ENCODE measurements at places on chromosomes 13 and 19. TPM values are rescaled to one million over a fixed set of nuclear protein-coding genes. Genes with fewer than 3 reads are reported as not detected.

DNA sequence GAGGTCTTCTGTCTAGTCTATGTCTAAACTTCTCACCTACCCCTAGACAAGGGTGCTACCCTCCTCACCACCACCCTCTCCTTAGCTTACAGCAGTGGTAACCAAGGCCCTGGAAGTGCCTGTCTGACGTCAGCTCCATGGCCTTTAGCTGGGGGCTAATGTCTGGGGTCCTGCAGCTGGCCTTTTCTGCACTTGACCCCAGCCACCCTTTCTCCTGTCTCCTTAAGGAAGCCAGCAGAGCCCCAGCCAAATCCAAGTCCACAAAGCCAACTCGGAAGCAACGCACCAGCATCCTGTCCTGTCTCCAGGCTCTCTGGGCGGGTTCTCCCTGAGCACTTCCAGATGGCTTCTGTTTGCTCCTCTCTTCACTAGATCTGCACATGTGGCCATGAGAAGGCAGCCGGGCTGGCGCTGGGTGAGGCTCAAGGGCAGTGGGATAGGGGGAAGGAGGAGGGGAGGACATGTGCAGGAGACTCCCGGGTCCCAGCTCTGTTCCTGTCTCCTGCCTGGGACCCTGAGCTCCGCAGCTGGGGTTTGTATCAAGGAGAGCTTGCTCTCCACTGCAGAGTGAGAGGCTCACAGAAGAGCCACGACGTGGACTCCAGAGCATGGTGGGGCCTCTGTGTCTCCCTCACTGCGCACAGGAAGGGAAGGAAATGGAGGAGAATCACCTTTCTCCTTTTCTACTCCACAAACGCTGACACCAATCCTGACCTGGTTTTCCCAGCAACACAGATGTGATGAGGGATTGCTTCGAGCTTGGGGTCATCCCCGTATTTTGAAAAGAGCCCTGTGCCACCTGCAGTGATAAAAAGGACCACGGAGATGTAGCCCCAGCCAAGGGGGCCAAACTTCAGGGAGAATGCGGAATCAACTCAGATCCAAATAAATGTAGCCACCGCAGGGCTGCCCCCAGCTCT is 204.2 kb downstream of the USP12 start:
- DNase-seq: peak; percentile 49
- H3K4me1 ChIP-seq: no peaks in the 10 kb centered on the region
- H3K27me3 ChIP-seq: no peaks in the 10 kb centered on the region
- H3K27ac ChIP-seq: peak overlapping the region; percentile 90

DNA sequence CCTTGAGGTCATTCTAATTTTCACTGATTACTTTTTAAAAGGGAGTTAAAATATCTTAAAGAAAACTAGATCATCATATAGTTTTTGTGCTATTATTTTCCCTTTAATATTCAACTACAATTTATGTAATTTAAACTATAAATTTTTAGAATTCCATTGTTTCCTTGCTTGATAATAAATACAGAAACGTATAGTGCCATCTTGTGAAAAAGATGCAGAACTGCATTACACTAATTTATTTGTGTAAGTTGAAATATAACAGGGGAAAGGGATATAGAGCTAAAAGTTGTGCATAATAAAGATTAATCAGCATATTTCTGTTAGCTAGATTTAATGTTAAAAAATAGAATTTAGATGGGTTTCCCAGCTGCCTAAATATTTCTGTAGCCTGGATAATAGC is 61.5 kb upstream of the TDRD3 start:
- no peaks in the 10 kb centered on the region for H3K27me3 ChIP-seq
- no peak overlapping the region for H3K27ac ChIP-seq
- DNase-seq: no peak
- H3K4me1 ChIP-seq: no peaks in the 10 kb centered on the region
- H3K36me3 ChIP-seq: no peaks in the 10 kb centered on the region

GRCh38 chr13:19169991-19170390 is 11.6 kb downstream of the TUBA3C start:
- DNase-seq: no peak
- H3K27ac ChIP-seq: no peak overlapping the region
- H3K27me3 ChIP-seq: no peaks in the 10 kb centered on the region
- H3K4me3 ChIP-seq: no peak overlapping the region
- no peaks in the 10 kb centered on the region for H3K4me1 ChIP-seq

Gene SOX21
- not detected for total RNA-seq

Gene MRPS31
- total RNA-seq: 26.8 TPM

DNA sequence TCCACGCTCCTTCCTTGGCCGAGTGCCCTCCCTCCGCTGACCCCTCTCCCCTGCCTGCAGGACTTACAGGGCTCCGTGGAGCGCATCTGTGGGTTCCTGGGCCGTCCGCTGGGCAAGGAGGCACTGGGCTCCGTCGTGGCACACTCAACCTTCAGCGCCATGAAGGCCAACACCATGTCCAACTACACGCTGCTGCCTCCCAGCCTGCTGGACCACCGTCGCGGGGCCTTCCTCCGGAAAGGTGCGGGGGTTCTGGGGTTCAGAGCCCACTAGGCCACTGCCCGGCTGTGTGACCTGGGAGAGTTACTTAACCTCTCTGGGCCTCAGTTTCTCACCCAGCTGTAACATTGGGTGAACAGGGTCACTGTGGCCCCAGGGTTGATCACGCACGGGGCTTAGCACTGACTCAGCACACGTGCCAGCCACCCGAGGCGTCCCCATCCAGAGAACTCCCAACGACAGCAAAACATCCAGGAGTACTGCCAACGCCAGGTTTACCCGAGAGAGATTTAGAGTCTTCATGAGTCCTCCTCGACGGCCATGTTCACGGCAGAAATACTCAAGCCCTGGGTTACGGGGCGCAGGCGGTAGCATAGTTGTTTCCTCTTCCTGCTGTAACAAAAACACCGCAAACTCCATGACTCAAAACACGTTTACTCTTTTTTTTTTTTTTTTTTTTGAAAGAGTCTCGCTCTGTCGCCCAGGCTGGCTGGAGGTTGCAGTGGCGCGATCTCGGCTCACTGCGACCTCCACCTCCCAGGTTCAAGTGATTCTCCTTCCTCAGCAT is 9.7 kb upstream of the SPACA4 start:
- H3K4me1 ChIP-seq: no peaks in the 10 kb centered on the region
- no peaks in the 10 kb centered on the region for H3K27me3 ChIP-seq
- no peak overlapping the region for H3K4me3 ChIP-seq
- peak overlapping the region; percentile 25 for H3K27ac ChIP-seq
- H3K36me3 ChIP-seq: no peaks in the 10 kb centered on the region

- H3K27ac ChIP-seq: no peak overlapping the region
- no peak overlapping the region for H3K4me3 ChIP-seq
- H3K4me1 ChIP-seq: no peaks in the 10 kb centered on the region
- H3K27me3 ChIP-seq: no peaks in the 10 kb centered on the region
- no peak for DNase-seq
Observed at GRCh38 chr13:63206461-63206860, 1790.8 kb upstream of the PCDH20 start.

Gene DAND5
- total RNA-seq: 2.1 TPM

GRCh38 chr19:12293777-12294248 is 870 bp downstream of the ZNF44 start:
- no peaks in the 10 kb centered on the region for H3K36me3 ChIP-seq
- peak overlapping the region; percentile 98 for H3K27ac ChIP-seq
- peak overlapping the region; percentile 65 for H3K4me3 ChIP-seq
- H3K4me1 ChIP-seq: no peaks in the 10 kb centered on the region

- no peaks in the 10 kb centered on the region for H3K36me3 ChIP-seq
- DNase-seq: no peak
- H3K4me3 ChIP-seq: no peak overlapping the region
- H3K4me1 ChIP-seq: no peaks in the 10 kb centered on the region
- H3K27me3 ChIP-seq: no peaks in the 10 kb centered on the region
Observed at GRCh38 chr13:72004246-72004645, 137.2 kb upstream of the DACH1 start.

DNA sequence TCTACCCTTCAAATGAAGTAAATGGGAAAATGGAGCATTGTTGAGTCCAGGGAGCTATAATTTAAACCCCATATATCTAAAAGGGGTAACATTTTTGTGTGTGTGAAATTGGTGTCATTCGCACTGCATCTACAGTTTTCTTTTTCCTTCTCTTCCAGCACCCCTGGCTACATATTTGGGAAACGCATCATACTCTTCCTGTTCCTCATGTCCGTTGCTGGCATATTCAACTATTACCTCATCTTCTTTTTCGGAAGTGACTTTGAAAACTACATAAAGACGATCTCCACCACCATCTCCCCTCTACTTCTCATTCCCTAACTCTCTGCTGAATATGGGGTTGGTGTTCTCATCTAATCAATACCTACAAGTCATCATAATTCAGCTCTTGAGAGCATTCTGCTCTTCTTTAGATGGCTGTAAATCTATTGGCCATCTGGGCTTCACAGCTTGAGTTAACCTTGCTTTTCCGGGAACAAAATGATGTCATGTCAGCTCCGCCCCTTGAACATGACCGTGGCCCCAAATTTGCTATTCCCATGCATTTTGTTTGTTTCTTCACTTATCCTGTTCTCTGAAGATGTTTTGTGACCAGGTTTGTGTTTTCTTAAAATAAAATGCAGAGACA is 28.6 kb downstream of the ALOX5AP start:
- H3K27ac ChIP-seq: no peak overlapping the region
- H3K4me3 ChIP-seq: no peak overlapping the region
- H3K4me1 ChIP-seq: no peaks in the 10 kb centered on the region
- no peaks in the 10 kb centered on the region for H3K27me3 ChIP-seq
- DNase-seq: no peak
- no peaks in the 10 kb centered on the region for H3K36me3 ChIP-seq

- DNase-seq: peak; percentile 95
- H3K36me3 ChIP-seq: no peaks in the 10 kb centered on the region
- no peaks in the 10 kb centered on the region for H3K4me1 ChIP-seq
Observed at GRCh38 chr19:46856062-46857022, 4.5 kb upstream of the ARHGAP35 start.

DNA sequence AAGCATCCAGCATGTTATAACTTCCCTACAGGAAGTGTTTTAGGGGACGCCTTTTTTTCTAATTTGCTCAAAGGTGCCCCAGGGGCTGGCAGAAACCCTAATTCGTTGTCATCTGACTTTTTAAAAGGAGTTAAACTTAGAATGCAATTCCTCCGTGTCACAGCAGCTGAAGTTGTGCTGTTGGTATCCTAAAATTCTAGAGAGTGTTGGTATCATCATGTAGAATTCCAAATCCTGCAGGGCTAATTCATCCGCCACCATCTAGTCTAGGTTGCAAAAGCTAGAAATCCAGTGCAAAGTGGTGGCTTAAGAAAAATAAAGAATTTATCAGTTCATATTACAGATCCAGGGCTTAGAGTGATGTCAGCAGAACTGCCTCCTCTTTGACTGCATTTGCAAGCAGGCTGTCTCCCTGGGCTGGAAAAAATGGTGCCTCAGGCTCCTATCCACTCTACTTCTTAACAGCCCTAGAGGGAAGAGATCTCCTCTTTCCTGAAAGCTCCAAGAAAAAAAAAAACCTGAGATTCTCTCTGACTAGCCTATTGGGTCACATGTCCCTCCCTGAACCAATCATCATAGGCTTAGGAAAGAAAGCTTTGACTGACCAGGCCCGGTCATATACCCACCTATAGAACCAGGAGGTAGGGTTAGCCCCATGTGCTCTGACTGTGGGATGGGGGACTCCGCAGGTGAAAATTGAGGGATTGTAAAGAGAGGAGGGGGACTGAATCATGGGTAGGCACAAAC is 73.0 kb downstream of the MAP4K1 start:
- DNase-seq: no peak
- H3K4me3 ChIP-seq: peak overlapping the region; percentile 29
- H3K27me3 ChIP-seq: no peaks in the 10 kb centered on the region
- H3K27ac ChIP-seq: no peak overlapping the region

Gene GPR18
- not detected for total RNA-seq

Gene FCGBP
- total RNA-seq: 1,411 TPM

GRCh38 chr19:33606556-33606955 is 15.2 kb upstream of the CHST8 start:
- no peaks in the 10 kb centered on the region for H3K4me1 ChIP-seq
- H3K36me3 ChIP-seq: no peaks in the 10 kb centered on the region
- H3K27me3 ChIP-seq: no peaks in the 10 kb centered on the region
- H3K27ac ChIP-seq: no peak overlapping the region
- DNase-seq: no peak

DNA sequence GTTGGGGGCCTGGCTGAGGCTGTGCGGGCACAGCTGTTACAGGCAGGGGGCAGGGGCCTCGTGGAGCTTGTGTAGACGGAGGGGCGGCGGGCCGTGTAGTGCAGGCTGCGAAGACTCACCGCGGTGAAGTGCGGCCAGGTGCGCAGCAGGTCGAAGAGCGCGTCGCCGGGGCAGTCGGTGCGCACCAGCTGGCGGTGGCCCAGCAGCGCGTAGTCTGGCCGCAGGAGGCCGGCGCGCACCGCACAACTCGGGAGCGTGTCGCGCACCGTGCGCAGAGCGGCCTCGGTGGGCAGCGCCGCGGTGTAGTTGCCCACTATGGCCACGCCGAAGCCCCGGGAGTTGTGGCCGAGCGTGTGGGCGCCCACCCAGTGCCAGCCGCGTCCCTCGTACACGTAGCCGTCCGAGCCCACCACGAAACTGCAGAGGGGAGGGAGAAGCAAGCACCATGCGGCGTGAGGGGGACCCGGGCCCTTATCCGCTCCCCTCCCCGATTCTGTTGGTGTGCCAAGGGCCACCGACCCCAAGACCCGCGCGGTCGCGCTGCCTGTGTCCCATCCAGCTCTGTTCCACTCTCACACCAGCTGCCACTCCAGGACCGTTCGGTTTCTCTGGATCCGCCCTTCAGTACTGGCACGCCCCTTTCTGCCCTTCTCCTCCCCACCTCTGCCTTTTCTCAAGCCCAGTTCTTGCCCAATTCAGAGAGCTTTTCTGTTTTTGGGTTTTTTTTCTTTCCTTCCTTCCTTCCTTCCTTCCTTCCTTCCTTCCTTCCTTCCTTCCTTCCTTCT is 5.4 kb upstream of the RASAL3 start:
- DNase-seq: no peak
- peaks cover 6% of the 10 kb centered on the region for H3K27me3 ChIP-seq
- H3K27ac ChIP-seq: no peak overlapping the region
- peak overlapping the region; percentile 49 for H3K4me3 ChIP-seq
- H3K36me3 ChIP-seq: no peaks in the 10 kb centered on the region

- H3K36me3 ChIP-seq: no peaks in the 10 kb centered on the region
- H3K4me3 ChIP-seq: no peak overlapping the region
- H3K4me1 ChIP-seq: no peaks in the 10 kb centered on the region
Observed at GRCh38 chr13:90926459-90926858, 421.0 kb upstream of the MIR17HG start.

Gene DIS3
- total RNA-seq: 12.9 TPM

DNA sequence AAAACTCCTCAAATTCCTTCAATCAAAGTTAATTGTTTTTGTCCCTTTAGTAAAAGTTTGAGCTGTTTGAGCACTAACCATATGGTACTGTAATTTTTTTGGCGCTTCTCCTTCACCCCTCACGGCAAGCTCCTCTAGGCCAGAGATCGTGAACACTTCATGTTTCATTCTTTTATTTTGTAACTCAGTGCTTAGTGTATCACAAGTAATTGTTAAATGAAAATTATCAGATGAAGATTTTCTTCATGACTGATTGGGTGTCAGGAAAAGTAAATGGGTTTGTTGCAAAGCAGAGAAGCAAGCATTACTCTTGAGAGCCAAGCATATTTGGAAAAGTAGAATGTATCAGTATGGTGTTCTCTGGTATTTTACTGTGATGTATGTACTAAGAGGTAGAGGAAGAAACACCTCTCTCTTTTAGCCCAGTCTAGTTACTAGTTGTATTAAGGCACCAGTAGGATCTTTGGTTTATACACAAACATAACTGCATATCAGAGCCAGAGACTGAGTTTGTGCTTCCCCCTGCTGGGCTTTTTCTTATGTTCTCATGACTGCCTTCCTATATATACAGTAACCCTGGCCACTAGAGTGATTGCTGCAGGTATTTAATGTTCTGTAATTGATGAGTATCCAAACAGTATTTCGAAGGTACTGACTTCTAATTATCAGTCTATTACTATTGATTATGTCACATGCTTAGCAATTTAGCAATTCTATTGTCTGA is 202.3 kb upstream of the KLHL1 start:
- no peaks in the 10 kb centered on the region for H3K36me3 ChIP-seq
- no peak for DNase-seq
- no peaks in the 10 kb centered on the region for H3K4me1 ChIP-seq
- no peaks in the 10 kb centered on the region for H3K27me3 ChIP-seq
- no peak overlapping the region for H3K27ac ChIP-seq

Gene HIPK4
- total RNA-seq: not detected

Gene BRCA2
- 2.1 TPM for total RNA-seq

Data from Peyer's patch (tissue), 4 donors.